Caki2 (cell line): ENCODE measurements at places on chromosomes 12 and 14. TPM values are rescaled to one million over a fixed set of nuclear protein-coding genes. Genes with fewer than 3 reads are reported as not detected.

CIROP gene
- total RNA-seq = not detected in 2 replicates

GRCh38 chr14:58739674-58740073, 101.9 kb downstream of the DACT1 start:
- no peak for DNase-seq

DNA sequence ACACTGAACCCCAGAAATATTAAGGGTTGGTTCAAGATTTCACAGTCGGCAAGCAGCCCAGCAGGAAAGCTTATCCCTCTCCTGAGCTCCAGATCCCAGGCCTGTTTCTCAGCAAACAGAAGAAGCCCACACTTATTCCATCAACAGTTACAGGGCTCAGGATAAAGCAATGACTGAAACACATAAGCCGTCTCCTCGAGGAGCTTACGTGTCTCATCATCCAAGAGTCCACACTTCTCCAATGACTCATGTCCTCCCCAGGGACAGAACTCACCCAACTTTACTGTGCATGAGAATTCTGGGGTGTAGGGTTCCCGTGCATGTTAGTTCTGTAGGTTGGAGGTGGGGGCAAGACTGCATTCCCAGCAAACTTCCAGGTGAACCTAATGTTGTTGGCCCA, 31.2 kb downstream of the GSC start:
- no peak for DNase-seq

- DNase-seq = no peak
These were observed 87.5 kb downstream of the SETD3 start for GRCh38 chr14:99393059-99393655.

SSTR1 gene
- total RNA-seq = 0.03 and 1.2 TPM in 2 replicates

- DNase-seq = no peak
These were observed 18.2 kb upstream of the ITGA5 start for GRCh38 chr12:54437243-54437642.

GRCh38 chr14:99240627-99241324, 31.2 kb downstream of the BCL11B start:
- no peak for DNase-seq

DNA sequence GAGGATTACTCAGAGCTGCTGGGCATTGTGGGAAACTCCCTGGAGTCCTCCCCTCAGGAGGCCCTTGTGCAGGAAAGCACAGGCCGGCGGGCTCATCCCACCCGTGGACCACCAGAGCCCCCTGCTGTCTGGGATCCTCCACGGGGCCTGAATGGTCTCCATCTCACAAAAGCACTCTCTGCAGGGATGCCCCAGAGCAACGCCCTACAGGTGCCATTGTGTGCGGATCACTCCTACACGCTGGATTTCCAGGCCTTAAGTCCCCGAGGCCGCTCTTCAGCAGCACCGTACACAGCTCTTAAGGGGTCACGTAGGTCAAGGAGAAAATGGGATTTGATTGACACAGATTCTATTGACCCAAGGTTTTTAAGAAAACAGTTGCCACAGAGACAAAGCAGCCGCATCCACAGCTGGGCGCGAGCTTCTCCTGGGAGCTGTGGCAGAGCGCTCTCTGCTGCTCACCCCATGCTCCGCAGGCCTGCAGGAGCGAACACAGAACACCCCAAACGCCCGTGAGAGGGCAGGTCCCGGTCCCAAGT, 36.7 kb upstream of the RIMBP2 start:
- no peak for DNase-seq

LHX5 gene
- total RNA-seq = not detected in 2 replicates

DNA sequence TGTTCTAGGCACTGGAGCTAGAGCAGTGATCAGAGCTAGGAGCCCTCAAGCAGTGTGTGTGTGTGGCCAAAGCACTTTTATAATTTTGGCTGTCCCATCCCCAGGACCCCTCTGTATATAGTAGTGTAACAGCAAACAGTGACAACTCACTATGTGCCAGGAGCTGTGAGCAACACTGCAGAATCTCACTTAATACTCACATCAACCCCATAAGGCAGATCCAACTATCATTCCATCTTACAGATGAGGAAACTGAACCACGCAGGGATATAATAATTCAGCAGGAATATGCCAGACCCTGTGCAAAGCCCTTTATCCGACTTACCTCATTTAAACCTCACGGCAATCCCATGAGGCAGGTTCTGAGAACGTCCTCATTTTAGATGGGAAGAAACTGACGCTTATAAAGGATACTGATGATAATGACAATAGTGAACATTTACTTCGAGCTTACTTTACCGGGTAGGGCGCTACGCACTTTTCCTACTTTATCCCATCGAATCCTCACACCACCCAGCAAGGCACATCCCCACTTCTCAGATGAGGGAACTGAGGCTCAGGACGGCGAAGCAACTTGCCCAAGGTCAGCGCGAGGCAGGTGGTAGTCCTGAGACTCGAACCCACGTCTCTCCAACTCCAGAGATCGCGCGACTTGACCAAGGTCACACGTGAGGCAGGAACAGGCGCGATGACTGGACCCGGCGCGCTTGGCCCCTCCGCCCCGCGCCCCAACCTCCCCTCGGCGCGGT, 687 bp downstream of the RAB35 start:
- no peak for DNase-seq

ACRBP gene
- total RNA-seq = 1.9 TPM in 1 of 2 replicates, not detected in the other

DNA sequence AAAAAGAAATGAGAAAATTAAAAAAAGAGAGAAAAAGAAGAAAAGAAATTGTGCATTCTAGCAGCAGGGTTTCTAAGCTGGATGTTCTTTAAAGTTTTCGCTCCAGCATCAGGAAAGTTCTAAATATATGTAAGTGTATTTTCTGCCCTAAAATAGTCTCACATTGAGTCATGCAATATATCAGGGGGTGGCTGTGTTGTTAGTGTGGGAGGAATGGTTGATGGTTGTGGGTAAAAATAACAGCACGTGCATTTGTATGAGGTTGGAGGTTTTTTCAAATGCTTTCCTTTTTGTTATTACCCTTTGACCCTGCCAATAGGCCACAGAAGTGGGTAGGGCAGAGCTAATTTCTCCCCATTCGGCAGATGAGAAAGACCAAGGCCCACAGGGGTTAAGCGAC, 65.1 kb upstream of the FBXO21 start:
- DNase-seq = no peak

DNA sequence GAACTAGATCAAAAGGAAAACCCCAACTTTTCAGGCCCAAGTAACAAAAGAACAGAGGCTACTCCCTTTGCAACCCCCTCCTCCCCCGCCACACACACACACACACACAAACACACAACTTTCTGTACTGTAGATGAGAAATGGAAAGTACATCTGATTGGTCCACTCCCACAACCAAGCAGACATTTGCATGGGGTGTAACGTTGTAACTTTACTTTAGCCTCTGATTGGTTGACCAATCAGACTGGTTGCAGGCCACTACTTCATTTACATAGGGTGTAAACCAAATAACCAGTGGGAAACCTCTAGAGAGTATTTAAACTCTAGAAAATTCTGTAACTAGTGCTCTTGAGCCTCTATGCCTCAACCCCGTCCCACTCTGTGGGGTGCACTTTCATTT, 425.5 kb downstream of the GXYLT1 start:
- no peak for DNase-seq
